ENCODE measurements at places on chromosomes 6 and 20. TPM values are rescaled to one million over a fixed set of nuclear protein-coding genes. Genes with fewer than 3 reads are reported as not detected.
A peak's percentile ranks its signal among the peaks of the same experiment; 100 is the strongest.

GRCh38 chr6:134984821-134985220 lies 34.9 kb upstream of the ALDH8A1 start:
- H3K27ac ChIP-seq: no peak overlapping the region
- peaks cover 32% of the 10 kb centered on the region for H3K36me3 ChIP-seq
- no peak for DNase-seq

- H3K4me3 ChIP-seq: no peak overlapping the region
- no peak for DNase-seq
- H3K27ac ChIP-seq: no peak overlapping the region
- peaks cover 5% of the 10 kb centered on the region for H3K27me3 ChIP-seq
These were observed 174.6 kb downstream of the ZDHHC14 start for GRCh38 chr6:157555455-157556143.

DNA sequence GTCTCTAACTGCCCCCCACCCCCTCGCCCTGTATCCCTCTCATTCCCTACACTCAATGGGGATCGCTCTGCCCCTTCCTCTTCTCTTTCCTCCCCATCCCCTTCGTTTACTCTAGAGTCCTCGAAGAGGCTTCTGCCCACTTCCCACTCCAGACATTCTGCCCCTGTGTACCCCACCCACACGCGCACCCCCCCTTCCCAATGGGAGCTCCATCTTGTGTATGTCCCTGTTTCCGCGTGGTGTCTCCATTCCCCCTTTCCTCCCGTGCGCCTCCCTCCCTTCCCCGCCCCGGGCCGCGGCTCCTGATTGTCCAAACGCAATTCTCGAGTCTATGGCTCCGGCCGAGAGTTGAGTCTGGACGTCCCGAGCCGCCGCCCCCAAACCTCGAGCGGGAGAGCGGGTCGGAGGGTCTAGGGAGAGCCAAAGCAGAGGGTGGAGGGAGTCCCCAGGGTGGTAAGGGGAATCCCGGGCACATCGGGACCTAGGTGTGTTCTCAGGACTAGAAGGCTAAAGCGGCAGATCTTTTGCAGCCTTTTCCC lies 679 bp upstream of the RING1 start:
- H3K27ac ChIP-seq: peak overlapping the region; percentile 84
- H3K4me1 ChIP-seq: peaks cover 57% of the 10 kb centered on the region
- H3K4me3 ChIP-seq: peak overlapping the region; percentile 88
- peaks cover 44% of the 10 kb centered on the region for H3K36me3 ChIP-seq

GRCh38 chr6:122654012-122654411 lies 43.8 kb downstream of the PKIB start:
- H3K27me3 ChIP-seq: no peaks in the 10 kb centered on the region
- no peak overlapping the region for H3K27ac ChIP-seq
- DNase-seq: no peak
- no peaks in the 10 kb centered on the region for H3K4me1 ChIP-seq
- H3K36me3 ChIP-seq: no peaks in the 10 kb centered on the region
- no peak overlapping the region for H3K4me3 ChIP-seq

DNA sequence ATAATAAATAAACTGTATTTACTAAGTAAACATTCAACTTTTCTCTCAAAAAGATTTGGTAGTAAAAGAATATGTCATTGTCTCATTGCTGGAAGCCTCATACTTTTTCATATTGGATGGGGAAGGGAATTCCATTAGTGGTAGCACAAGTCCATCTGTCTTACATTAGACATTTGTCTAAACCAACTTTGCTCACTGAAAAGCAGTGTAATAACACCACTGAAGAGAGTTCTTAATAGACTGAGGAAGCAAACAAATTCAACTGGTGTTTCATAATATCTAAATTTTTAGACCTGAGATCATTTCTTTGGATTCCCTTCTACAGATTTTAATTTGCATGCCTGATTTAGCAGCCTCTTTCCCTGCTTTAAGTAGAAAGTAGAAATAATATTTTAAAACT lies 62.7 kb downstream of the PLCB1 start:
- peaks cover 2% of the 10 kb centered on the region for H3K36me3 ChIP-seq
- no peaks in the 10 kb centered on the region for H3K4me1 ChIP-seq
- H3K4me3 ChIP-seq: no peak overlapping the region
- H3K27me3 ChIP-seq: no peaks in the 10 kb centered on the region
- no peak overlapping the region for H3K27ac ChIP-seq

DNA sequence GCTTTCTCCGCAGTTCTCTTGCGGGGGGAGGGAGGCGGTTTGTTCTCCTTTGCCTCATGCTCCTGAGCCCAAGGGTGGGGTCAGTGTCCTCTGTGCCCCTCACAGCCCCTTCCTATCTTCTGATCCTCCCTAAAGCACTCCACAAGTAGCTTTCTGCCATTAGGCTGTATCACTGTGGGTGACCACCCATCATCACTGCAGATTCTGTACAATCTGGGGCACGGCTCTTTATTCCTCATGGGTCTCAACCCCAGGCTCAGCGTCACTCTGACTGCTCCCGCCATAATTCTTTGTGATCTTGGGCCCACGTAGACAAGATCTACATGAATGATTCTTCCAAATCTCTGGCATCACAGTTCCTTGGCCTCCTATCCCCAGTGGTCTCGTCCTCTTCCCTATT lies 10.5 kb downstream of the NCR2 start:
- H3K27ac ChIP-seq: no peak overlapping the region
- peaks cover 15% of the 10 kb centered on the region for H3K27me3 ChIP-seq
- H3K4me3 ChIP-seq: no peak overlapping the region
- peaks cover 16% of the 10 kb centered on the region for H3K4me1 ChIP-seq
- H3K36me3 ChIP-seq: no peaks in the 10 kb centered on the region

- H3K36me3 ChIP-seq: no peaks in the 10 kb centered on the region
- H3K27me3 ChIP-seq: no peaks in the 10 kb centered on the region
- H3K4me3 ChIP-seq: no peak overlapping the region
- H3K27ac ChIP-seq: no peak overlapping the region
These were observed 109.4 kb upstream of the HCRTR2 start for GRCh38 chr6:55064711-55065420.

DNA sequence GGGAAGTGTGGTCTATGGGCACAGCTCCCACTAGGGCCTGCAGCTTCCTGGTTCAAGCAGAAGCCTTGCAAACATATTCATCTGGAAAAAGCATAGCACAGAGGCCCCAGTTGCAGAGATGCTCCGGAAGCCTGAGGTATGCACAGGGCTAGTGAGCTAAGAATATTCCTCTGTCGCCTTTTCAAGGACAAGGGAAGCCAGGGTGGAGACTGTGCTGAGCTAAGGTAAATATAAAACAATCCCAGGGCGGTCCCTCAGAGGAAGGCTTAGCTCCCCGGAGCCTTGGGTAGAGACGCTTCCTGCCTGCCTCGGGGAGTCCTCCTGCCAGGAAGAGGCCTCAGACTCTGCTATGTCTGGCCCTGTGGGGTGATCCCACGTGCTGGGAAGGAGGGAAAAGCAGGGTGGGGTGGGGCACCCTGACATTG lies 134.8 kb upstream of the FOXA2 start:
- no peaks in the 10 kb centered on the region for H3K4me1 ChIP-seq
- DNase-seq: no peak
- peaks cover 4% of the 10 kb centered on the region for H3K27me3 ChIP-seq
- no peak overlapping the region for H3K27ac ChIP-seq
- no peak overlapping the region for H3K4me3 ChIP-seq

- H3K27ac ChIP-seq: no peak overlapping the region
- no peaks in the 10 kb centered on the region for H3K27me3 ChIP-seq
- H3K36me3 ChIP-seq: peaks cover 70% of the 10 kb centered on the region
- H3K4me1 ChIP-seq: peaks cover 17% of the 10 kb centered on the region
- no peak overlapping the region for H3K4me3 ChIP-seq
These were observed 7.1 kb downstream of the PRIM2 start for GRCh38 chr6:57324538-57324937.

DNA sequence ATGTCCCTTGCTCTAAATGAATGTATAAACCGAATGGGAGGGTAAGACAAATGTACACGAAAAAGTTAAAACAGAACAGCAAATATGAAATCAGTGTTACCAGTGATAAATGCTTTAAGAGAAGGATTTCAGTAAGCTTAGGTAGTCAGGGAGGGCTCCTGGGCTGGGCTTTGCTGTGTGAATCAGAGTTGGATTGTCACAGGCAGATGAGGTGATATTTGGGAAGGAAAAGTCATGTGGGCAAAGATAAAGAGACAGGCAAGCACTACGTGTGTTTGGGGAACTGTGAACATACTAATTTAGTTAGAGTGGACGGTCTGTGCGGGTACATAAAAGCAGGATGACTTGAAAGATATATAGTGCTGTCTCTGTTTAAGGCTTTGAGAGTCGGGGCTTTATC lies 114.8 kb downstream of the CRYBG1 start:
- no peak overlapping the region for H3K27ac ChIP-seq
- peak; percentile 18 for DNase-seq
- no peaks in the 10 kb centered on the region for H3K27me3 ChIP-seq

GRCh38 chr20:46857061-46857831 lies 37.4 kb upstream of the EYA2 start:
- H3K36me3 ChIP-seq: no peaks in the 10 kb centered on the region
- peaks cover 8% of the 10 kb centered on the region for H3K27me3 ChIP-seq
- H3K27ac ChIP-seq: no peak overlapping the region
- H3K4me1 ChIP-seq: no peaks in the 10 kb centered on the region

DNA sequence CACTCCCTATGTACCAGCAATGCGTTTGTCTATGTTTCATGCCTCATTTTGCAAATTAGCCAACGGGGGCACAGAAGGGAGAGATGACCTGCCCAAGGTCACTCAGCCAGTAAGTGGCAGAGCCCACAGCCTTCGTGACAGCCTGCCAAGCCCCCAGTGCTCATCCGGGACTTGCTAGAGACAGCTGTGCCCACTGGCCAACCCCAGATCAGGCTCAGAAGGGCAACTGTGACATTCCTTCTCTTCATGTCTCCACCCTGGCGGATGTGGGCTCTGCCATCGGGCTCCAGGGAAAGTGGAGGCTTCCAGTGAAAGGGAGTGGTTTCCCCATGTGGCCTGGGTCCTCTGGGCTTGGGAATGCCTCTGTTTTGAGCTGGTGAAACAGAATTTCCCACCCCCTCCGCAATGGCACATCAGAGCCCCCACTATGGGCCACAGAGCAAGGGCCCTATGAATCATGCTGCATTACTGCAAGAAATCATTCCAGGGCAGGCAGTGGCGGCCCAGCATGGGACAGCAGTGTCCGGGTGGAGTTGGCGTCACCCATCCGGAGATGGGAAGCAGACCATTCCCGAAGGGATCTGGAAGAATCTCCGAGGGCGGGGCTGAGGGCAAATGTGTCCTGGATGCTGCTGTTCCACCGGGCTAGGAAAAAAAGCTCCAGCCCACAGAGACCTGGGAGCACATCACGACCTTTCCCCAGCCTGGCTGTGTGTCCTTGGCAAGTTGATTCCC lies 9.1 kb downstream of the RSPO4 start:
- H3K27me3 ChIP-seq: peaks cover 22% of the 10 kb centered on the region
- no peaks in the 10 kb centered on the region for H3K4me1 ChIP-seq
- no peak overlapping the region for H3K4me3 ChIP-seq
- H3K36me3 ChIP-seq: no peaks in the 10 kb centered on the region
- no peak for DNase-seq
- no peak overlapping the region for H3K27ac ChIP-seq

- no peak overlapping the region for H3K27ac ChIP-seq
- H3K4me3 ChIP-seq: no peak overlapping the region
- H3K36me3 ChIP-seq: no peaks in the 10 kb centered on the region
- DNase-seq: no peak
- no peaks in the 10 kb centered on the region for H3K4me1 ChIP-seq
- H3K27me3 ChIP-seq: peaks cover 3% of the 10 kb centered on the region
These were observed 11.0 kb upstream of the ADGRF5 start for GRCh38 chr6:46932526-46933319.

DNA sequence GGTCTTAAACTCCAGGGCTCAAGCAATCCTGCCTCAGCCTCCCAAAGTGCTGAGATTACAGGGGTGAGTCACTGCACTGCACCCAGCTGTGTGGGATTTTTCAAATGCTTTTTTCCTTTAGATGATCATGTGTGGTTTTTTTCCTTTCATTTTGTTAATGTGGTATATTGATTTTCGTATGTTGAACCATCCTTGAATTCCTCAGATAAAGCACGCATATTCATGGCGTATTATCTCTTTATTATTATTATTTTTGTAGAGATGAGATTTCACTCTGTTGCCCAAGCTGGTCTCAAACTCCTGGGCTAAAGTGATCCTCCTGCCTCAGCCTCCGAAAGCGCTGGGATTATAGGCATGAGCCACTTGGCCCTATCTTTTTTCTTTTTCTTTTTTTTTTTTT lies 7.0 kb downstream of the ZGPAT start:
- no peak overlapping the region for H3K4me3 ChIP-seq
- no peaks in the 10 kb centered on the region for H3K27me3 ChIP-seq
- H3K4me1 ChIP-seq: peaks cover 50% of the 10 kb centered on the region
- peaks cover 61% of the 10 kb centered on the region for H3K36me3 ChIP-seq
- H3K27ac ChIP-seq: no peak overlapping the region

- H3K36me3 ChIP-seq: no peaks in the 10 kb centered on the region
- H3K4me1 ChIP-seq: no peaks in the 10 kb centered on the region
- H3K27ac ChIP-seq: no peak overlapping the region
- no peak for DNase-seq
These were observed 256.4 kb upstream of the POU3F2 start for GRCh38 chr6:98578016-98578415.

DNA sequence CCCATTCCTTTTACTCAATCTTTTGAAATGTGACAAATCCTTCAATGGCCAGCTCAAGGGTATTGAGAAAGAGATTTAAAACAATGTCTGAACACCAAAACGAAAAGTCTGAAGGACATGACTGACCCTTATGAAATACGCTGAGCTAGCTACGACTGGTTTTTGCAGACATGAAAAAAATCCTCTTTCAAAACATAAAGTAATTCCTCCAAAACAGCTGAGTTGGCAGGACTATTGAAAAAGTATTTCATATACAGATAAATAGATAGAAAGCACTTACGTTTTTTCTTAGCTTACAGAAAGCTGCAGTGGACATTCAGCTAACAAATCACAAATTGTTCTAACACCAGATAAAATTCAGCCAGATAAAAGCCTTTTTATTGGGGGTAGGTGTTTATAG lies 702.7 kb upstream of the AGPAT4 start:
- no peak for DNase-seq
- H3K27me3 ChIP-seq: no peaks in the 10 kb centered on the region
- H3K27ac ChIP-seq: no peak overlapping the region

GRCh38 chr20:3712279-3712873 lies at the start of gene SIGLEC1:
TSS of gene SIGLEC1 (minus strand) at chr20:3712600. CDS start at chr20:3707128, 5,472 bp downstream.
- no peaks in the 10 kb centered on the region for H3K4me1 ChIP-seq
- DNase-seq: no peak
- no peaks in the 10 kb centered on the region for H3K36me3 ChIP-seq

GRCh38 chr6:164942271-164942670 lies 367.1 kb downstream of the C6orf118 start:
- H3K4me3 ChIP-seq: no peak overlapping the region
- no peaks in the 10 kb centered on the region for H3K27me3 ChIP-seq
- no peaks in the 10 kb centered on the region for H3K4me1 ChIP-seq
- no peaks in the 10 kb centered on the region for H3K36me3 ChIP-seq

CLIC5 gene
- total RNA-seq: 8.5 TPM

BACH2 gene
- 55.4 TPM for total RNA-seq

ECT2L gene
- total RNA-seq: not detected

TNFRSF21 gene
- total RNA-seq: 1.2 TPM

TFAP2B gene
- not detected for total RNA-seq

CDSN gene
- not detected for total RNA-seq

KCNB1 gene
- not detected for total RNA-seq

PI3 gene
- total RNA-seq: not detected

EYA2 gene
- not detected for total RNA-seq
